ENCODE measurements at places on chromosomes 1 and 21.

DNA sequence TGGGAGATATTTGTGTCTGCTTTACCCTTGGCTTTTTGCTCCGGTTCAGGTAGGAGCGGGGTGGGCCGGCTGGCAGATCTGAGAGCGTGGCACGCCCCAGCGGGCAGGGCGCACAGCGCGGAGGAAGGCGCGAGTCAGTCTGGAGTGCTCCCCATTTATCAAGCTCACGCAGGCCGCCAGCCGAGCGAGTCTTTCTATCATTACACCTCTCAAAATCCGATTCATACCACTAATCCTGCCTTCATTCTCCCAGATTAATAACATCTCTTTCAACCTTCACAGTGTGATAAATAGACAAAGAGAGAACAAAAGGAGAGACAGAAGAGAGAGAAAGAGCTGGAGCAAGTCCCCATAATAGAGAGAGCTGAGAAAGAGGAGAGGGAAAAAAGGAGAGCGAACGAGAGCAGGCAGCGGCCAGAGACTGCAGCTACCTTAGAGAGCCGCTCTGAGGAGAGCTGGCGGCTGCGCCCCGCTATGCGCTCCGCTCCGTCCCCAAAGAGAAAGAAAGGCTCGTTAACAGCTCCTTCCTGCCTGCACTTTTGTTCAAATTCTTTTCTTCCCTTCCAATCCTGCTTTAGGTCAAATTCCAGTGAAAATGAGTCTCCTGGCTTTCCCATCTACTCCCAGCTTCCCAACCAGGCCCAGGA lies 48.0 kb downstream of the DMAP1 start:
- DNase-seq, result no peak

DNA sequence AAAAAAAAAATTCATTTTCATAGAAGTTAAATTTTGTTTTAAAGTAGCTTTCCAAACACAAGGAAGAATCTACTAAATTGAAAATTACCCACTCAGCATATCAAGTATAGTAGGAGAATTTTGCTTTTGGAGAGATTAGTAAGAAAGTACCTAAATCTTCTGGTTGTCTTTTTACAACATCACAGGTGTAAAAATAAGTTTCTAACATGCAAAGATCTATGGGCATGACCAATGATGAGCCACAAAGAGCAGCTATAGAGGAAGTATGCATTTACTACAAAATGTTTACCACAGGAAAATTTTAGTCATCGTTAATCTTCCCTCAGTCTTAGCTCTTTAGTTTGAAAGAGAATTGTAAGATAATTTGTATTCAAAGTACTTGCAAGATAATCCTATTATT lies 28.1 kb downstream of the ANGPTL3 start:
- no peak for DNase-seq

DNA sequence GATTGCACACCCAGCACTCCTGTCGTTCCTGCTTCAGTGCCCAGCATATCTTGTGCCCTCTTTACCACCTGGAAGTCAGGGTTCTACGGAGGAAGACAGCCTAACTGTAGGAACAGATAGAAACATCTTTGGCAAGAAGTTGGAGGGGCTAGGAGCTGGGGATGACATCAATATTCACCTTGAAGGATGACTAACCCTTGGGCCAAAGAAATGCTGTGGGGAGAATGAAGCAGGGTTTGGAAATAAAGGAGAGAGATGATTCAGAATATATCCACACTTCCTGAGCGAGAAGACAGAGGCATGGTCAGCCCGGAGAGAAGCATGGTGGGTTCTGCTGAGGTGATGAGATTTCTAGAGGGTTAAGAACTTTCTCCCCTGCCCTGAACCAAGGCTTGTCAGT lies 4.6 kb upstream of the NKAIN1 start:
- no peak for DNase-seq

- no peak for DNase-seq
Observed at GRCh38 chr1:3472906-3473305, 18.4 kb downstream of the ARHGEF16 start.

DNA sequence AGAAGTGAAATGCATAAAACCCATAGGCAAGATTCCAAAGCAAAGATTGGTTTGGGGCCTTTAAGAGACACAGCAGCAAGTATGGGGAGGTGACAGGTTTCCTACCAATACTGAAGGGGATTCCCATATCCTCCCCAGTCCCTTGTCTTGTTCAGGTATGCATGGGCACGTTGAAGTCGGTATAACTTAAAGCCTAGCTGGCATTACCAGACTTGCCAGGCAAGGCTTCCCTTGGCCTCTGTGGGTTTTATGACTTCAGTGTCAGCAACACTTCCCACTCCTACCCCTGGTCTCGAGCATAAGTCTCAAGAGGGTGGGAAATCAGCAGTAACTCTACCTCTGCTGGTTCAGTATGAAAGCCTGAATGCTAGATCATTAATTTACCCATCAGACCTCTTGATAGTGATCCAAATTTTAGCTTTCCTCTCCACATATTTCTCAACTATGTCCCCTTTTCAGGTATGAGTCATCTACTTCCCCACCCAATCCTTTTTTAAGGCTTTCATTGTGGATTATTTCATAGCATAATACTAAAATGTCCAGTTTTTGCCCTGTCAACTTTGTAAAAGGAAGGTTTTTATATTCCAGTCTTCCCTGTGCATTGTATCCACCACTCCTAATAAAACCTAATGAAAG lies 6.8 kb downstream of the CYP4X1 start:
- no peak for DNase-seq

GRCh38 chr1:167794043-167794442 lies 72.3 kb downstream of the MPZL1 start:
- DNase-seq, result no peak

DNA sequence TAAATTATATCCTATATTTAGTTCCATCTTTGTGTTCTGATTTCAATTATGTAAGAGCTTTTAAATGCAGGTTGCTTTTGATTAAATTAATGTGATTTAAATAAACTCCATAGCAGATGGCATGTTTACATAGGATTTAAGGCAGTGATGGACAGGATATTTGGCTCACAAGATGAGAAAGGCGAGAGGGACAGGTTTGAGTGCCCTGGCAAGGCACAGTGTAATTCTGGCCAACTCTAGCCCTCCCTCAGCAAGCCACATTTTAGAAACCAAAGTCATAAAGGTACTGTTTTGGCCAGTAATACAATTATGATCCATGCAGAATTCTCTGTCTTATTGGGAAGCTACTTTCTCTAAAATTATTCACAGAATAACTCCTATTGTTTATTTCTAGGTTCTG lies 50.6 kb upstream of the C1orf146 start:
- no peak for DNase-seq

DNA sequence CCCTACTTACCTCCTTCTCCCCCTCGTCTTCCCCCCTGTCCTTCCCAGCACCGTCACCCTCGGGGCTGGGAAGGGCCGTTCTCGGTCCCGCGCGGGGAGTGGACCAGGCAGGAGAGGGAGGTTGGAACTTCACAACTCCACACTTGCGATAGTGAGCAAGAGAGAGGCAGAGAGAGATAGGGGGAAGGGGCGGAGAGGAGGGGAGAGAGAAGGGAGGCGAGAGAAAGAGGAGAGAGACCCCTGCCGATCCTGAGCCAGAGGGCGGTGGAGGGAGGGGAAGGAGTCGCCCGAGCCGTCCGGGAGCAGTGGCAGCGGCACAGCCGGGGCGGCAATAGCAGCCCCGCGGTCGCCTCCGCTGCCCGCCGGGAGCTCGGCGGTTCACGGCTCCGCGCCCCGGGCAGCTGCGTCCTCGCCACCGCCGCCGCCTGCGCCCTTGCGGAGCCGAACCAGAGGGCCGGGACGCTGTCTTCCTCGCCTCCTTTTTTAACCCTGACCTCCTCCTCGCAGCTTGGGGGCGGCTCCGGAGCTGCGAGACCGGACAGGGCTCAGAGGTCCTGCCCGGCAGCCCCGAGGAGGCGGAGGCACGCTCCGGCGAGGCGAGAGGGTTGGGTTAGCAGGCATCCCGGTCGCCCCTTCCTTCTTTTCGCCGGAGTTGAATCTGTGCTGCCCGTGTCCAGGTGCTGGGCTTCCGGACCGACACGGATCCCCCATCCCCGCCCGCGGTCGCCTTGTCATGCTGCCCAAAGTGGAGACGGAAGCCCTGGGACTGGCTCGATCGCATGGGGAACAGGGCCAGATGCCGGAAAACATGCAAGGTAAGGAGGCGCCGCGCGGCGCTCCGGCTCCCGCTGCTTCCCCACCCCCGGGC lies 11.7 kb downstream of the NR5A2 start:
- no peak for DNase-seq

GRCh38 chr1:88455621-88456256 lies 228.3 kb upstream of the PKN2 start:
- no peak for DNase-seq

DNA sequence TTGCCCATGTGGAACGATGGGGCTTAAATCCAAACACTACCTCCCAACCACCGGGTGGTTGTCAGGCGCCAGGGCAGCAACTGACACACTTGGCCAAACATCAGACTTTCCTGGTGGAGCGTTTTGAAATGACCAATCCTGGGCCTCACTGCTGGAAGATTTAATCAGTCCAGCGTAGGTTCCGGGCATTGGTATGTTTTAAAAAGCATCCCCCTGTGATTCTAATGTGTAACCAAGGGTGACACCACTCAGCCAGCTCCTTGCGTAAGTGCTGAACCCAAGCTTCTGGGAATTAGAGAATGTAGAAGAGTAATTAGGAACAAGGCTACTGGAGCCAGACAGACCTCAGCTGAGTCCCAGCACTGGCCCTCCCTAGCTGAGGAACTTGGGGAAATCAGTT lies 44.8 kb upstream of the KAZN start:
- DNase-seq, result no peak

DNA sequence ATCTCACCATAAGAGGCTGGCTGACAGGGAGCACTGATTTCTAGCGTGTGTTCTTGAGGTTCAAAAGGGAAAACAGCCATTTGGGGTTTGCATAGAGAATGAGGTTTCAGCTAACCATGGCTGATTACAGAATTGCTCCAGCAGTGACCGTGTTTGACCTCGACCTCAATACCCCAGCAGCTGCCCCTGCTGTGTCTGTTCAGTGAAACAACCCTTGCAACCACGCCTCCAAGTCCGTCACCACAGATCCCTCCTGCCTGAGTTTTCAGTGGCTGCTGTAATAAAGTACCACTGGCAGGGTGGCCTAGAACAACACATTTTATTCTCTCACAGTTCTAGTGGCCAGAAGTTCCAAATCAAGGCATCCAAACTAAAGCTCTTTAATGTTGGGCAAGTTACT lies 147.7 kb downstream of the HUNK start:
- no peak for DNase-seq

DNA sequence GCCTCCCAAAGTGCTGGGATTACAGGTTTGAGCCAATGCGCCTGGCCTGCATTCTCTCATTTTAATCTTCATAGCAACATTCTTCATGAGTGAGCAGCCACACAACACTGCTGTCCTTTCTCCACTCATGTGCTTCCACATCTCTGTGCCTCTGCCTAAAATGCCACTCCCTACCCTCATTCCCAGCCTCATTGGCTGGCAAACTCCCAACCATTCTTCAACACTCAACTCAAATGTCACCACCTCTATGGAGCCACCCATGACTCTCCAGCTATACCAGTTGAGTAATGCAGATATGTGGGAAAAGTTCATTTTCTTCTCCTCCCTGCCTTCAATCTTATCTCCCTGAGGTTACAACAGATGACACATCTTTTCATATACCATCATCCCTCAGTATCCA lies 53.9 kb upstream of the ZC3H12A start:
- DNase-seq, result no peak

DNA sequence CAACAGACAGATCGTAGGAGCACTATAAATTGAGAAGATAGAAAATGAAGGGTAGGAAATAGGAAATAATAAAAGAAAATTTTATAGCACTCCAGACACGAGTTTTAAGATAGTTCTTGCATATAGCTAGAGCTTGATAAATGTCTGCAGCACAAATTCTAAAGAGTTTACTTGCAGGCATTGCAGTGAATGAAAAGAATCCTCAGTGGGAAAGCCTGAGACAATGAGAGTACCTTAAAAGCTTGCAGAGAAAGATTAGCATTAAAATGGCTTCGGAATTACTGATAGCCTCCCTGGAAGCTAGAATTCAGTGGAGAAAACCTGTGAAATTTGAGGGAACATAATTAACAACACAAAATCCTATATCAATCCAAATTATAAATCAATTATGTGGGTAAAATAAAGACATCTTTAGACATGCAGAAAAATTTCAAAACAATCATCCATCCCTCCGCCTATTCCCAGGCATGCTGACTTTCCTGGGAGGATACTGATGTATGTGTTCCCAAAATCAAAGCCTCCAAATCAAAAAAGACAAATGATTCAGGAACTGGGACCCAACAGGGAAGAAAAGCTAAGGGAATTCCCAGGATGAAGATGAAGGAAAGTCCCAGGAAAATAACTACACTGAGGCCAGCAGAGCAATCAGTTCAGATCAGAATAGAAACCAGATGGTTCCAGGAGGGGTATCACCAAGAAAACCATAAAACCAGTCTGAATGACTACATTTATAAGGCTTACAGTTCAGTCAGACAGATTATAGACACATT lies 305.9 kb upstream of the USP25 start:
- DNase-seq, result no peak

- no peak for DNase-seq
Observed at GRCh38 chr1:154736841-154737240, 128.9 kb upstream of the ADAR start.

- DNase-seq, result no peak
Observed at GRCh38 chr1:73998348-73998959, 199.5 kb downstream of the LRRIQ3 start.

GRCh38 chr1:40001456-40001855 lies 39.1 kb upstream of the CAP1 start:
- no peak for DNase-seq

Data from CD8-positive, alpha-beta T cell (primary cell).